ENCODE measurements at places on chromosomes 16 and 17. TPM values are rescaled to one million over a fixed set of nuclear protein-coding genes. Genes with fewer than 3 reads are reported as not detected.

Gene TPSG1
- total RNA-seq, result not detected

Gene EPN3
- total RNA-seq, result under 0.01 TPM

Gene KRT17
- 2.0 TPM for total RNA-seq

Gene RHOT1
- 40.3 TPM for total RNA-seq

Gene KRT33A
- total RNA-seq, result not detected
